Activated CD8-positive, alpha-beta memory T cell treated with anti-CD3 and anti-CD28 coated beads for 4 hours (primary cell): ENCODE measurements at places on chromosomes 1 and 21.

DNA sequence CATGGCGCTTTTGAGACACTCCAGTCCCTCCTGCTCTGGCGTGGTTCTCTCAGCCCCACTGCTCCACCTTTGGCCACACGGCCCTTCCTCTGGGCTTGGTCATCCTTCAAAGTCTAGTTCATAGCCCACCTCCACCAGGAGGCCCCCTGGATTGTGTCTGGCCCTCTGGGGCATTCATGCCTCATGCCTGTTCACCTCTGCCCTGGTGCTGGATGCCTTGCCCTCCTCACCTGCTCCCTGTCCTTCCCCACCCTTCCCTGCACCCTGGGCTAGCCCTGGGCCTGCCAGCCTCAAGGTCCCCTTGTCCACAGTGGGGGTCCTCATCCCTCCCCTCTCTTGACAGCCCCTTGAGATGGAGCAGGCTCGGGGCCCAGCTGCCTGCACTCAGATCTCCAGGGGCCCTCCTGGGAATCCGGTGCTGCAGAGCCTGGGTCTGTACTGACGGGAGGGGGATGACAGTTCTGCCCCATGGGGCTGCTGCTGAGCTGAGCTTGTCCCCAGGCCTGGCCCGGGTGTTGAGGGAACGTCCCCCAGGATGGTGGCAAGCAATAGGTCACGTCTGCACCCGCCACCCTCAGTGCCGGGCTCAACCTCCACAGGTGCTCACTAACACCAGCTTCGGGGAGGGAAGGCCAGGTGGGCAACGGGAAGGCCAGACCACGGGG is 18.4 kb downstream of the PRXL2B start:
- DNase-seq: no peak

- DNase-seq: no peak
These were observed 5.7 kb upstream of the COL6A2 start for GRCh38 chr21:46092026-46092764.

DNA sequence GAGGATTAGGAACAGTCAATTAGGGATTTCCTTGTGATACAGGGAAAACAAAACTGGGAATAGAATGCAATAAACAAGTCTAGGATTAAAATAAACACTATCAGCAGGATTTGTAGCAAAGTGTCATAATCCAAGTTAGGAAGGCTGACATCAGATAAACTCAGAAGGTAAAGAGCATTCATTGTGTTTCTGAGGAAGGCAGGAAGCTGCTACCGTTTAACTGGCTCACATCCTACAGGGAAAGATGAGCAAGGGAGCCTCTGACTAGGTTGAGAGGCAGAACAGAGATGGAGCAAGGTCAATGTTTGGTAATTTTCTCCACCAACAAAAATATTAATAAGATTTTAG is 124.7 kb downstream of the POU2F1 start:
- no peak for DNase-seq

GRCh38 chr1:182601416-182601786 is 2.8 kb downstream of the RGS16 start:
- no peak for DNase-seq

DNA sequence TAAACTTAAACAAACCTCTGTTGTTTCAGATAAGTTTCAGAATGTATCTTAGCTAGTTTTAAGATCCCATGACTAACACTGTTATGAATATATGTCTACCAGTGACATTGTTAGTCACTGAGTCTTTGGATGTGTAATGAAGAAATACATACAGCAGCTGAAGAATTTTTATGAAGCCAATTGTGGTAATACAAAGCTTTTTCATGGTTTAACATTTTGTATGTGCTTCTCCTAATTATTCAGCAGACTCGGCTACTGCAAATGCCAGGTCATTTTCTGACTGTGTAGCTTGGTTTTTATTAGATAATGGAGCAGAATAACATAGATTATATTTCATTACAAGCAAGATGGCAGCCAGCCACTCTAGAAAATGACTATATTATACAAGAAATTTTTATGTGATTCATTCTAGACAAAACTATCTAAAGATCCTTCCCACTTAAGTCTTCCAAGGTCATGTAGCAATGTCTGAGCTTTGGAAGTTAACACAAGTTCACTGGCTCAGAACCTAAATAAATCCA is 147.8 kb downstream of the TNFSF18 start:
- no peak for DNase-seq

DNA sequence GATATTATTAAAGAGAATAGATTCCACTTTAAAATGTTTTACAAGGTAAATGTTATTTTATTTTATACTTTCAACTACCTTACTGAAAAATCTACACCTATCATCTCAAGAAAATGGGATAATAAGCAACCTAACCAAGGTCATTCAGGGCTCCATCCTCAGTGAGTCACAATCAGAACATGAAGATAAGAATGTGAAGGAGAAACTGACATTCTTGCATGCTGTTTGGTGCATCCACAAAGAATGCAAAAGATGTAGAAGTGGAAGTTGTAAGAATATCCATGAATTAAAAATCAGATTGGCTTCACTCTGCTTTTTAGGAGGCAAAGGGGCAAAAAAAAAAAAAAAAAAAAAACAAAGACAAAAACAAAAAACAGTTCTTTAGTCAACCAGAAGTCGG is 6.5 kb downstream of the WARS2 start:
- no peak for DNase-seq

DNA sequence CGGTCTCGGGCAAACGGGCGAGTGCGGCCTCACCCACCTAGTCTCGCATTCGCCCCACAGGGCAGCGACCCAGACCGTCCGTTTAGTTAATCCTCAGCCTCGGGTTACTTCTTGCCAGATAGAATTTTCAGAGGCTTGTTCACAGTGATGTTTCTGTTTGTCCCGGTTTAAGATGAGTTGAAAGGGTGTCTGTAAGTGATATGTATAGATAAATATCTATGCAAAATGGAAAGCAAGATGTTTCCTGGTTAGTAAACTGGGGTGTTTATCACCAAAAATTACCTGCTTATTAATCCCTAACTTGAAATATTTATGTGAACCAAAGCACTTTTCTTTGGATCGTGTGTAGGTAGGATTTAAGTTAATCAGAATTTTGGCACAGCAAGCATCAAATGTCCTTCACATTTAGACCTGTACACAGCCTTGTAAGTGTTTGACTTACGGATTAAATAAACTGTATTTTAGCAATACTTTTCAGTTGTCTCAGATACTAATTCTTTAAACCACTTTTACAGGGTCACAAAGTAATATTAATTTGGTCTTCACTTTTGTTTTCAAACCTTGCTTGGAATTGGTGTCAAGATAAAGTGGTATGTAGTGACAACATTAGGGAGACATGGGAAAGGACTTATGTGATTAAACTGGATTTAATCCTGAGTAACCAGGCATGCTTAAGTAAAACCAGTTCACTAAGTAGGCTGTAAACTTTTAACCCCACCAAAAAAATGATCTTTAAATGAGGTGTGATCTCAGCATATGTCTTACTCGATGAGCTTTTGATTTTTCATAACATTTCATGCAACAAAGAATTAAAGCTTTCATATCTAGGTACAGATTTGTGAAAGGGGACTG is 914 bp downstream of the ZNF326 start:
- DNase-seq: no peak
